GOT3 (cell line): ENCODE measurements at places on chromosomes 5 and 9.

DNA sequence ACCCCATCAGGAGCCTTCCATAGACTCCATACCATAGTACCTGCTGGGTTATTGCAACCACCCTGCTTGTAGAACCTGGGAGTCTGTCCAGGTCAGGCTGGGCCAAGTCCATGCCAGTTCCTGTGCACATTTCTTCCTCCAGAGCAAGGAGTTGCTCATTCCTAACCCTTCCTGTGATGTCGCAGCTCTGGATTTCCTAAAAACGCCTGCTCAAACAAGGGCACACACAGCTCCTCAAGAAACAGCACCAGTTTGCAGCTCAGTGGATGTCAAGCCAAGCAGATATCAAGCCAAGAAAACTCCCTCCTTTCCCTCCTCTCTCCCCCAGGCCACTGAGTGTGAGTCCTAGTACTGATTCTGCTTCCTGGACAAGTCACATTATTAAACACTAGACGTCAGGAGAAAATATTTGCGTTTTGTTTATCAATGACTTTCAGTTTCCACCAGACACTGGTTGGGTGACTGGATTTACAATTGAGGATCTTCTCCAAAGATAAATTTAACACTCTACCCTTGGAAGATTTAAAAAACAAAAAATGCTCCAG lies 59.6 kb downstream of the SLC1A1 start:
- DNase-seq, result no peak

GRCh38 chr5:159174511-159175168 lies 34.7 kb downstream of the RNF145 start:
- DNase-seq, result no peak

GRCh38 chr9:16561121-16561520 lies 309.3 kb downstream of the BNC2 start:
- no peak for DNase-seq

DNA sequence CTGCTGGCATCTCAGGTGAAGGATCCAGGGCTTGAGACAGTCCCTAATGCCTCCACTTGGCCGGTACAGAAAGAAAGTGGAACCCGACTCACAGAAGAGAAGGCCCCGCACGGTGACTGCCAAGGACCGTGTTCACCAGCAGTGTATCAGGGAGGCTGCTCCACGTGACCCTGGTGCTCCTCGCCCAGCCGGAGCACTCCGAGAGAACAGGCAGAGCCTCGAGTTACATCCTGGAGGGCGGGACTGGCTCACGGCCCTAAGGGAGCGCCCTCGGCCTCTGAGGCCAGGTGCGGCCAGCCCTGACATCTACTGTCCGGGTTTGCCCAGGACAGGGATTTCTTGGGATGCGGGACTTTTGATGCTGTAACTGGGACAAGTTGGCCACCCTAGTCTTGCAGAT lies 104.0 kb upstream of the SARDH start:
- DNase-seq, result no peak

GRCh38 chr9:119370816-119371215 lies 1.6 kb upstream of the BRINP1 start:
- no peak for DNase-seq

GRCh38 chr5:61603211-61603908 lies 271.3 kb downstream of the ZSWIM6 start:
- no peak for DNase-seq

DNA sequence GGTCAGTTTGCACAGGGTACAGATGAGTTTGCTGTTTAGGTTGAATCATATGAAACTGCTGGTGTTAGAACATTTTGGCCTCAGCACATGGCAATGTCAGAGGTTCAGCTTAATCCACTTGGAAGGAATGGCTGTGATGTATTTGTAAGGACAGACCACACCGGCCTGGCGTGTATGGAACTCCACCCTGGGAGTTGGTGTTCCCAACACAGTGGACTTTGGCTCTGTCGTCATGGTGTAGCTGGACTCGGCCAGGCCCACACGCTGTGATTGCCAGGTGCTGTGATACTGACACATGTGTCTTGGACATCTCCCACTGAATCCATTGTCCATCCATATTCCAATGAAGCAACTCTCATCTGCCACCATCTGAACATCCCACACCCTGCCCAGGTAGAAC lies 90.3 kb downstream of the ZNF618 start:
- DNase-seq, result no peak

- no peak for DNase-seq
These were observed 60.4 kb downstream of the MTAP start for GRCh38 chr9:21862871-21863270.

DNA sequence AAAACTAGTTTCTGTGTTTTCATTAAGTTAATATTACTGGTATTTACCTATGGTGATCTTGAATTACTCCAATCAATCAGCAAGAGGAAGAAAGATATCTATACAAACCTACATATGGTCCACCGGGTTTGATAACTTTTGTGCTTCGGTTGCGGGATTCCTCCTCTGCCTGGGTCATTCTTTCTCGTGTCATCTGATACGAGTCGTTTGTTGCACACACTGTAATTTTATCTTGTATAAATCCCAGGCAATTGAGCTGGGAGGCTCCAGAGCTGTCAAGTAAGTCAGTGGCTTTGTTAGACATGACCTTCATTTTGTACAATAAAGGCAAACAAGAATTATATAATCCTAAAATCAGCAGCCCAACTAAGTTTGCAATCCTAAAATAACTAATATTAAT lies 48.0 kb downstream of the ELL2 start:
- no peak for DNase-seq

DNA sequence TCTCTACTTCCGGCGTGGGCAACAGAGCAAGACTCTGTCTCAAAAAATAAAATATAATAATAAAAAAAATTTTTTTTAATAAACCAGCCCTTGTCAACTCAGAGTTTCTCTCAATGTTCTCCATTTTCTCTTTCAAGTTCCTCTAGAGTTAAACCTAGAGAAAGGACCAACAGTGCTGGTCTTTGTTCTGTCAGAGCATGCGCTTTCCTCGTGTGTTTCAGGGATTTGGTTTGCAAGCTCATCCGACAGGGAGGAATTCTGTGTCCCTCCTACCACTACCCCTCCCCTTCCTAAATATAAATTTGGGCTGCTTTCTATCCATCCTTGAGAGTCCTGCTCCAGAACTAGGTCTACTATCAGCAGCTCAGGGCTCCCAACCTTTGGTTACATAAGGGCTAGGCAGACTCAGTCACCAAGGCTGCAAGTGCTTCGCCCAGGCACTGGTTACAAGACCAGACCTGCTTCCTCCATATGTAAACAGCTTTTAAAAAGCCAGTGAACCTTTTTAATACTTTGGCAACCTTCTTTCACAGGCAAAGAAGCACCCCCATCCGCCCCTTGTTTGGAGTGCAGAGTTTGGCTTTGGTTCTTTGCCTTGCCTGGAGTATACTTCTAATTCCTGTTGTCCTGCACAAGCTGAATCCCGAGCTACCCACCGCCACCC lies 13.5 kb downstream of the SETX start:
- DNase-seq, result no peak

- DNase-seq, result no peak
These were observed 116.2 kb downstream of the DIRAS2 start for GRCh38 chr9:90526386-90526785.

DNA sequence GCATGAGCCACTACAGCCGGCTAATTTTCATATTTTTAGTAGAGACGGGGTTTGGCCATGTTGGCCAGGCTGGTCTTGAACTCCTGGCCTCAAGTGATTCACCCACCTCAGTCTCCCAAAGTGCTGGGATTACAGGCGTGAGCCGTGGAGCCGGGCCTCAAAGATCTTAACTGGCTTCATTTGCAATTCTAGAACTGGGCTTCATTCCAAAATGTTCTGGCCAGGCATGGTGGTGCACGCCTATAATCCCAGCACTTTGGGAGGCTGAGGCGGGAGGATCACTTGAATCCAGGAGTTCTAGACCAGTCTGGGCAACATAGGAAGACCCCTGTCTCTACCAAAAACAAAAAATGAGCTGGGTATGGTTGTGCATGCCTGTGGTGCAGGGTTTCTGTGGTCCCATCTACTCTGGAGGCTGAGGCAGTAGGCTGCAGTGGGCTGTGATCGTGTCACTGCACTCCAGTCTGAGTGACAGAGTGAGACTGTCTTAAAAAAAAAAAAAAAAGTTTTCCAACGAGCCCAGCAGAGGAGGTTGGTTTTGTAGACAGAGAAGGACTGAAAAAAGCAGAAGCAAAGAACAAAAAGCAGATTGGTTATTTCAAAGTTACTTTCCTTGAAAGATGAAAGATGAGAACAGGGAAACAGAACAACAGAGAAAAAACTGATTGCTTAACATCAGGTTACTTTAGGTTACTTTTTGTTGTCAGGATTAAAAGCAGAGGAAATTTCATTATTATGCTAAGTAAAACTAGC lies 78.2 kb downstream of the ANKRD55 start:
- no peak for DNase-seq

DNA sequence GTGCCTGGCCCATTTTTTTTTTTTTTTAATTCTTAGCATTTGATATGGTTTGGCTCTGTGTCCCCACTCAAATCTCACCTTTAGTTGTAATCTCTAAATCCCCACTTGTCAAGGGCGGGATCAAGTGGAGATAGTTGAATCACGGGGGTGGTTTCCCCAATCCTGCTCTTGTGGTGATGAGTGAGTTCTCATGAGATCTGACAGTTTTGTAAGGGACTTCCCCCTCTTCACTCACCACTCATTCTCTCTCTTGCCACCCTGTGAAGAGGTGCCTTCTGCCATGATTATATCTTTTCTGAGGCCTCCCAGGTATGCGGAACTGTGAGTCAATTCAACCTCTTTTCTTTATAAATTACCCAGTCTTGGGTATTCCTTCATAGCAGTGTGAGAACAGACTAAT lies 27.2 kb downstream of the NDUFAF2 start:
- DNase-seq, result no peak

DNA sequence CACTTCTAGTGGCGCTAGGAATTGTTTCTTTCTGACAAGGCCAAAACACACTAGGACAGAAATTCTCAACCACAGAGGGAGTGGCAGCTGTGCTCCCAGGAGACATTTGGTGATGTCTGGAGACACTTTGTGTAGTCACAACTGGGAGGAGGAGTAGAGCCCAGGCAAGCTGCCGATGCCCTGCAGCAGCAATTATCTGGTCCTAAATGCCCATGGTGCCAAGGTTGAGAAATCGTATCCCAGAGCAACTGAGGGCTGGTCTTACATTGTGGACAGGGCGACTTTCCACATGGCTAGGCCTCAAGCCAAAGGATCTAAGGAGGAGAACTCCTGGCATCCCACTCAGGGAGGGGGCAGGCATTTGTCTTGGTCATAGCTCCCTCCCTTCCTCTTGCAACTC lies 259.9 kb downstream of the GADD45G start:
- no peak for DNase-seq

- no peak for DNase-seq
These were observed 119.6 kb upstream of the FSTL4 start for GRCh38 chr5:133731951-133732350.

DNA sequence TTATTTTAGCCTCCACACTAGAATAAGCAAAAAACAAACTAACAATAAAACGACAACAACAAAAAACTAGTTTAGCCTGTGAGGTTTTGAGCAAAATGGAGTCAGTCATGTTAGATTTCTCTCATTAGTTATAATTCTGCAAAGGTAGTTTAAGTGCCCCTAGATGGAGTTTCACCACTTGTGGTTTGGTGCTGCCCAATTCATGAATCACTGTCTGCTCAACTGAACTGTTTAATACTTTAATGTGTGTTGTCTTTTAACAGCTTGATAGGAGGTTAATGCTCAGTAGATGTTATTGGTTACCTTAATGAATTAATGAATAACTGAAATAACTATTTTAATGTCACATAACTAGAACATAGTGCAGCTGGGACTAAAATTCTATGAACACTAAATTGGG lies 3.5 kb upstream of the PLAA start:
- no peak for DNase-seq

DNA sequence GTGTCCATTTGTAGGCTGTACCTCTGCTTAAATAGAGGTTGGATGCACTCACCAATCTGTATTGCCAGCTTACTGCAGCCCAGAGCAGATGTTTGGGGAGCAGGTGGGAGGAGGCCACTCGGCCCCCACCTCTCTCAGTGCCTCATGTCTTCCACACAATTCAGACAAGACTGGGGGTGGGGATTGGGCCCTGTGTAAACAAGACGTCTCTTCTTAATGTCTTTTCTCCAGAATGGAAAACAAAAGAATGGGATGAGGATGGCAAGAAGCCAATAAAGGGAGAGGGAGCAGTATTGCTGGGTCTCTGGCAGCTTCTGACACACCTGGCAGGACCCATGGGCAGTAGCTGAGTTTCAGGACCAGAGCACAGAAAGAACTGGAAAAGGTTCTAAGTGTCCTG lies 64.9 kb downstream of the SIL1 start:
- DNase-seq, result no peak

DNA sequence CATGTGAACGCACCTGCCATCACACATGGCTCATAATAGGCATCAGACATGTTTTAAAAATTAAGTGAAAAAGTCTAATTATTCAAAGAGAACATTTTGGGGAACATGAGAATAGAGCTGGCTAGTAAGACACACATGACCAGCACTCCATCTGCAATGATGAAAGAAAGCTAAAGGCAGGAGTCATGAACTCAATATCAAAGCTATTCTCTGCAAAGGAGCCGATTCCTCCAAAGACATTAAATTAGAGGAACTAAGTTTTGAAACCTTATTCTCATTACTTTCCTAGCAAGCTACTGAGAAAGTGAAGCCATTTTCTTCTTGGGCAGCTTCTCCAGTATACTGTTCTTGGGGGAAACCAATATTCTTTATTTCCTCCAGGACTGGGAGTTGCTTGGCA lies 172.0 kb downstream of the CRB2 start:
- no peak for DNase-seq

DNA sequence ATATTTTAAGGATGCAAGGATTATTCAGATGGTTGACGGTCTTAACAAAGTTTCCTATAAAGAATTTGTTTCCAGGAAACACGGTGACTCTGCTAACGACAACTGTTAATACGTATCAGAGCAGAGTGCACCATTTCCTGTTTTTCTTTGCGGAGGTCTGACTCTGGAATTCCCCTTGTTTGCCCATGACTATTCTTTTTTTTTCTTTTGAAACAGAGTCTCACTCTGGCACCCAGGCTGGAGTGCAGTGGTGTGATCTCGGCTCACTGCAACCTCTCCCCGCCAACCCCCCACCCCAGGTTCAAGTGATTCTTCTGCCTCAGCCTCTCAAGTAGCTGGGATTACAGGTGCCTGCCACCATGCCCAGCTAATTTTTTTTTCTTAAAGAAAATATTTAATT lies 115.9 kb downstream of the CDC42SE2 start:
- DNase-seq, result no peak

DNA sequence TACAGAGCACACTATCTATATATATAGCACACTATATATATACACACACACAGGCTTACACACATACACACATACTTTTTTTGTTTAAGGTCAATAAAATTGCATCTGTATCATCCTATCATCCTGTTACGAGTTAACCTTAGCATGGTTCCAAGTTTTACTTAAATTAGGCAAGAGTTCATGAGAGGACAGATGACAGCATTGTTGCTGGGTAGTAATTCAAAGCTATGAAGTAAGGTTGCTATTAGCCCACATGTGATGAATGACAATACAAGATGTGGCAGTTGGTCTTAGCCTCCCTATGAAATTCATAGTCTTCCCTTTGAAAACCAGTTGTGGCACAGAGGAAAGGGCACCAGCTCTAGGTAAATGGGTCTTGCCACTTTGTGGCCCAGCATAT lies 438.1 kb downstream of the ACTL7B start:
- no peak for DNase-seq

- no peak for DNase-seq
These were observed 126.0 kb upstream of the IL12B start for GRCh38 chr5:159456261-159456660.
